Stimulated activated CD8-positive, alpha-beta memory T cell treated with anti-CD3 and anti-CD28 coated beads, Interleukin-7, amount 100 ng/mL, for 24 hours (primary cell): ENCODE measurements at places on chromosomes 3 and 15.

DNA sequence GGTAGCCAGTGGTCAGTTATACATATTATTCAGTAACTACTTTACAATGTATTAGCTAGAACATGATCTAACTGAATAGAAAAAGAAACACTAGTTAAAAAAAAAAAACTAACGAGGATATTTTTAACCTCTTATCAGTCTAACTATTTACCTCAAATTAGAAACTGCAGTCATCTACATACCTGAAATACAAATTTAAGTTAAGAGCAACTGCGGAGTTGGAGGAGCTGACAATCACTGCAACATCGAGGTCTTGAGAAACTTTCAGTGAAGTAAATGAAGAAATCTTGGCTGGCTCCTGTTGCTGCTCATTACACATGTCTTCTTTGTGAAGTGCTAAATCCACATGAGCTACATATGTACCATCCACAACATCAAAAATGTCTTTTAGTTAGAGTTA lies 6.5 kb downstream of the SPG11 start:
- DNase-seq = no peak

GRCh38 chr15:99425657-99426301 lies 140.0 kb upstream of the MEF2A start:
- DNase-seq = no peak

DNA sequence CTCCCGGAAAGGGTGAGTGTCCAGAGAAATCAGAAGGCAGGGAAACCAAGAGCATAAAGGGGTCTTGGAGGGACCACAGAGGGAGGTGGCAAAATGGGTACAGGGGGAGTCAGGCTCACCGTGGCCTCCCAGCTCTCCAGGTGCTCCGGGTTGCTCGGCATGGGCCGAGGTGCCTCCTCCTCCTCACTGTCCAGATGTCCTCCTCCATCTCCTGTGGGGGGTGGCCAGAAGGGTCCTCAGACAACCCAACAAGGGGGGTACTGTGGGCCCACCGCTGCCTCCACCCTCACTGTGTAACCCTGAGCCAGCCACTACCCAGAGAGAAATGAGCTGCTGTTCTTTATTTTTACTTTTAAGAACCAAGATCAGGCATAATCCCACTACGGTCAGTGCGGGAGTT lies 30.4 kb upstream of the OR4F6 start:
- DNase-seq = no peak

DNA sequence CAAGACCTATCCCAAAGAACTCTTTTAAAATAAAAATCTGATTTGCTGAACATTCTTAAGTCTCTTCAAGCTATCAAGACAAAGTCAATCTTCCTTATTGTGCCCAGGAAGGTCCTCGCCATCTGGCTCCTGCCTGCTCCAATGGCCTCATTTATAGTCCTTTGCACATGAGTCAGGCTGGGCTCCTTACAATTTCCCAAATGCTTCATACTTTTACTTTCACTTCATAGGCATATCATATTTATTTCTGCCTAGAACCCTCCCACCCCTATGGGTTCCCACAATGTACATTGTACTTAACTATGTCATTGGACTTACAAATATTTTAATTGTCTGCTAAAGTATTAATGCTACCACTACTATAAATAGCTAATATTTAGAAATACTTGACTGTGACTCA lies 9.1 kb downstream of the THRB start:
- DNase-seq = no peak

DNA sequence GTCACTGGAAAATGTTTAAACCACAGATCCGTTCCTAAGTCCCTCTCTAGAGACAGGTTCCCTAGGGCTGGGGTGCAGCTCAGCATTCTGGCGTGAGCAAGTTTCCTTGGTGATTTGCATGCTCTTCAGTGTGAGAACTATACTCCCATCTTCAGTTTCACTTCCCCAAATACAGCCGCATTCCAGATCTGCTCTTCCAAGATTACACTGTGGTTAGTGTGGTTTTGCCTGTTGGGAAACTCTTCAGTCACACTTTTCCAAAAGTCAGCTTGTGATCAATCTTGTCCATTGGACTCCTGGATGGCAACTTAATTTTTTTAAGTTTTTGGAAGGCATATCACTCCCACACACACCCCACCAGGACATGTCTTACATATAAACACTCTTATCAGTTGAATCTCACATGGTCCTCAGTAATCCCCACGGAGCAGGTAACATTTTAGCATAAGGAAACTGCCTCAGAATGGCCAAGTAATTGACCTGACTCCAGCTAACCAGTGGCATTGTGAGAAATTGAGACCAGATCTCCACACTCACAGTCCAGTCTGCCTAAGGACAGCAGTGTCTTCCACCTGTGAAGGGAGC lies 33.5 kb upstream of the PTPN23 start:
- no peak for DNase-seq

DNA sequence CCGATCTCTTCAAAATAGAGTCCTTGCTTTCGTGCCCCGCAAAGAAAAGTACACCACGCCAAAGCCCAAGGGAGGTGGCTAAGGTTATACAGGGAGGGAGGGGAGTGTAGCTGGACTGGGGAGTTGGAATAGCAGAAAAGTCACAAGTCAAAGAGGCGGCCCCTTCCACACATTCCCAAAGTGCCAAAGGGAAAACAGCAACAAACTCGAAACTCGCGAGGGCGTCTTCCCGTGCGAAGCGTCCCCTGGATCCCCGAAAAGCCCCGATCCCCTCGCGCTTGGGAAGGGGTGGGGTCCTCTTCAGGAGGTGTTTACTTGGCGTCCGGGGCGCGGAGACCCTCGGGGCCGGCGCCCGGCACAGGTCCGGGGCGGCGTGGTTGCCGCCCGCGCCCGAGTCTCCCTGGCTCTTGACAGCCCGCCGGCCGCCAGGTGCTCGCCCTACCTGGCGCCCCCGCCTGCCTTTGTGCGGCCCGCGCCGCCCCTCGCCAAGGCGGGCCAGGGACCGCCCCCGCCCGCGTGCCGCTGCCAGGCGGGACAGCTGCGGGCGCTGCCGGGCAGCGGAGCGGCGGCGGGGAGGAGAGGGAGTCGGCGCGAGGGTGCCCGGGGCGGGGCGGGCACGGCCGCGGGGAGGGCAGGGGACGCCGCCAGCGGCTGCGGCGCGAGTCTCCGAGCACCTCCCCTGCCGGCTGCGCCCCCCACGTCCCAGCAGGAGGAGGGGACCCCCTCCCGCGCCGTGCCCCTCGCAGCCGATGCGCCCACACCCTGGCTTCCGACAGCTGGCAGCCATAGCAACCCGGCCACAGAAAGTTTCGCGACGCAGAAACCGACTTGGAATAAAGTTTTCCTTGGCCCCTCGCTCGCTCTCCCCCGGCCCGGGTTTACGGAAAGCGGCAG lies 966 bp downstream of the MYO1E start:
- no peak for DNase-seq

GRCh38 chr15:89504166-89504565 lies 7.8 kb upstream of the RHCG start:
- no peak for DNase-seq

DNA sequence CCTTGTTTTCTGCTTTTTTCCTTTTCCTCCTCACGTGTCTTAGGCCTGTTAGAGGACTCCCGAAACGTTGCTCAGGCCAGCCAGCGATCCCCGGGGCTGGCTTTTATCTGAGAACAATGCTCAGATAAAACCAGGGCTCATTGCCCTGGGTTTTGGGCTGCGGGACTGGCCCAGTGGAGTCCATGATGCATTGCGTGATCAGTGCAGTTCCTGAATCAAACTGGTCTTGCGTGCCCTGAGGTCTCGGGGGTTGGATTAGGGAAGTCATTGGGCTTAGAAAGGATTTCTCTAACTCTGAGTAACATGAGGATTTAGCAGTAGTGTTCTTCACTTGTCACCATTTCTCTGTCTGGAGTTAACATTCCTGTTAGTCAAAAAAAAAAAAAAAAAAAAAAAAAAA lies 66.3 kb downstream of the CCR1 start:
- no peak for DNase-seq

DNA sequence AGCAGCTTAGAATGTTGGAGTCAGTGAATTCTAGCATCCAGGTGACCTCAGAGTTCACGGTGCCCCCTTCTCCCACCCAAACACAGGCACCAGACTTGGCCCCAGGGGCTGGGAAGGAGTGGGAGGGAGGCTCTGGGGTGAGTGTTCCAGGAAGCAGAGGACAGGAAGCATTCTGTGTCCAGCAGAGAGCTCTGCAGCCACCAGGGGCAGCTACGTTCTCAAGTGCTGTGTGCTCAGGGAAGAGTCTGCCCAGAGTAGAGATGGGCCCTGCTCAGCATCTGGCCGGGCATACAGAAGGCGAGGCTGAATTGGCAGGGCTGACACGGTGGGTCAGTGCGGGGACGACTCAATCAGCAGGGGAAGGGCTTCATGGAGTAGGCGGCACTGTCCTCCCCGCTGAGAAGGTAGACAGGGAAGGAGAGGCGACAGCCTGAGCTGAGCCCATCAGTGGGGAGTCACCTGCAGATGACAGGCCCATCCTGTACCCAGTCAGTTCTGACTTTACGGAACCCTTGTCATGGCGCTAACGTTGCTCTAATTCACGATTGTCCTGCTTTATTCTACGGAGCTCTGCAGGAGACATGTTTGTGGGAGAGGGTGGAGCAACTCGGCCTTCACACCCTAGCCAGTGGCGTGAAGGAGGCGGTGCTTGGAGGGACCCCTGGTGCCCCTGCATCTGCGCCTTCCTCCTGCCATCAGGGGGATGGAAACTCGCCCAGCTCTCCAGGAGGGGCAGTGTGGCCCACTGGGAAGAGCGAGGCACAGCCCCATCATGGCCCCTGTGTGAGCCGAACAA lies 82.2 kb downstream of the C3orf70 start:
- DNase-seq = no peak

DNA sequence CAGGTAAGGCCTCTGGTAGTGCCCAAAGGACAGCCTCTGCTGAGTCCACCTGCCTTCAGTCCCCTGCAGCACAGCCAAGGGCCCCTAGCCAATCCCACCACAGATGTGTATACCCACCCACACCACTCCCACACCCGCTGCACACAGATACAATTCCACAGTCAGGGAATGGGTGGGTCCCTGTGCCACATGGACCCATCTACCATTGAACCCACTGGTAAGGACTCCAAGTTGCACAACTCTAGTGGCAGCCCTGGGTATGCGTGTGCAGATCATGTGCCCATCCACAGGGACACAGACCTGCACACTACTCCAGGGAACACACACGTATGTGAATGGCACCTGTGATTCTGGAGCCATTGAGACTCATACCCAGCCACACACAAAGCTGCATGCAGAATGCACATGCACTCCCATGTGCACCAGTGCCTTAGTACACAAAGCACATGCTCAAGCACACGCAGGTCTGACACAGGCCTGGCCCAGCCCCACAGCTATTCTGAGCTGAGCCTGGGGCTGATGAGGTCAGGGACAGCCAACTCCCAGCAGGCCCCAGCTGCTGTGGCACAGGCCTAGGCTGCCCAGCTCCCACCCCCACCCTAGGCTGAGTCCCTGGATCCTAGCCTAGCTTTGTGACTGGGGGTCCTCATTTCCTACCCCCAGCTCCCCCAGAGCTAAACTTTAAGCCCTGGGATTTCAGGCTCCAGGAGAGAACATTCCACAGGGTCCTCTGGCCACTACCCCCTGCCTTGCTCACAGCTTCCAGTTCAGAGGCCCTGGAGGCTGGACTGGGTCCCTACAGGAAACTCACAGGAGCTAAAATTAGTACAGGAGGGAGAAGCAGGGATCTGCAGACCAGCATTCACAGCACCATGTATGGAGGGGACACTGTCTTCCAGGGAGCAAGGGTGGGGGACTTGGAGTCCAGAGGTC lies 2.7 kb upstream of the ALS2CL start:
- DNase-seq = no peak

- no peak for DNase-seq
Observed at GRCh38 chr3:58664611-58665010, 2.0 kb downstream of the FAM3D start.

DNA sequence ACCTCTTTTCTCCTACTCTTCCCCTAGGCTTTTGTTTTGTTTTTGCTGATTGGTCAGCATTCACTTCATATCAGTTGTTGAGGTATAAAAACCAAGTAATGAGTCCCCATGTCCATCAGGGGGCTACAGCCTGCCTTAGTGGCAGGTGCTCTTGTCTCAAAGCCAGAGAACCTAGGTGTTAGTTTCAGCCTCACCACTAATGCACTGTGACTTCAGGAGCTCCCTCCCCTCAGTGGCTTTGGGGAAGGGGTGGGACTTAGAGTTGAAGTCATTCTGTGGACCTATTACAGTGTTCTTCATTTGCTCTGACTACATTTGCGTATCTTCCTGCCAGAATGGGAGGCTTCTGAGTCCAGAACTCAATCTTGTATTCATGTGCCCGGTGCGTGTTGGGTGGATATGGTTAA lies 41.6 kb downstream of the NR2C2 start:
- DNase-seq = peak; percentile 4
